ENCODE measurements at places on chromosomes 7 and 10.

- no peak for DNase-seq
These were observed 32.7 kb downstream of the CYP17A1 start for GRCh38 chr10:102804382-102805055.

DNA sequence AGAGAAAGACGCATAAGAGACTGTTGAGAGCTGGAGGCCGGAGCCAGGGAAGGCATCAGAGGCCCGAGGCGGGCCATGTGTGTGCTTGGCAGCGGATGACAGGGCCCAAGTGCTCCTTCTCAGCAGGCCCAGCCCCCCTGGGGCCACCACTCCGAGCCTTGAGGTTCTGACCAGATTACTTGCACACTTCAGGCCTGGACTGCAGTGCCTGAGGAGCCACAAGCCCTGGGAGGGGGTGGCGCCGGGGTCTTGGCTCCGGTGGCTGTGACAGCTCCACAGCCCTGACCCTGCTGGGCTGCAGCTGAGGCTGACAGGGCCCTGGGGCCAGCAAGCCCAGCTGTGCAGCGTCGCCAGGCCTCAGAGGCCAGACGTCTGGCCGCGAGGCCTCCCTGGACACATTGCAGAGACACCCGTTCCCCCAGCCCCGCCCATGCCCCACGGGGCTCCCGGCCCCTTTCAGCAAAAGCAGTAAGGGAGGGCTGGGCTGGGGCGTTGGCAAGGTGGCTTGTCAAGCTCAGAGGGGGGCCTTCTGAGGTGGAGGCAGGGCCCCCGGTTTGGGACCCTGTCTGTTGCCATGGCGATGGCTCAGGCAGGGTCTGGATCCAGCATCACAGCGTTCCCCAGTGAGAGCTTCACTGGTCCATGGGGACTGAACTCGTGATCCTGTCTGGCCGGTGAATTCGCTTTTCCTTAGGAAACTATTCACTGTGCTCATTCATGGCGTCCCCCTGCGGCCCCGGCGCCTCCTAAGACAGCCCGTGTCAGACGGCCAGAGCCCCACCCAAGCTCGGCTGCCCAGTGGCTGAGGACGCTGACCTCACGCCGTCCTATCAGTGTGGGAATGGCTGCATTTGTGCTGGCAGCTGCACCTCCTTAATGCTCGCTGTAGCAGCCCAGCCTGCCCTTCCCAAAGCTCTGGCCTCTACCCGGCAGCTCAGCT lies 5.7 kb downstream of the ELN start:
- no peak for DNase-seq

- no peak for DNase-seq
These were observed 144.8 kb downstream of the FANK1 start for GRCh38 chr10:126041117-126041516.

DNA sequence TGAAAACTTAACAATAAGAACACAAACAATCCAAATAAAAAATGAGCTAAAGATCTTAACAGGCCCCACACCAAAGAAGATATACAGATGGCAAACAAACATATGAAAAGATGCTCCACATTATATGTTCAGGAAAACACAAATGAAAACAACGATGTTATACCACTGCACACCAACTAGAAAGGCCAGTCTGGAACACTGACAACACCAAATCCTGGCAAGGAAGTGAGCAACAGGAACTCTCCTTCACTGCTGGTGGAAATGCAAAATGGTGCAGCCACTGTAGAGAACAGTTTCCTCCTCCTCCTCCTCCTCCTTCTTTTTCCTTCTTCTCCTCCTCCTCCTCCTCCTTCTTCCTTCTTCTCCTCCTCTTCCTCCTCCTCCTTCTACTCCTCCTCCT lies 12.2 kb upstream of the NCAPG2 start:
- no peak for DNase-seq

- no peak for DNase-seq
These were observed 184.7 kb upstream of the PCDH15 start for GRCh38 chr10:54985732-54986131.

DNA sequence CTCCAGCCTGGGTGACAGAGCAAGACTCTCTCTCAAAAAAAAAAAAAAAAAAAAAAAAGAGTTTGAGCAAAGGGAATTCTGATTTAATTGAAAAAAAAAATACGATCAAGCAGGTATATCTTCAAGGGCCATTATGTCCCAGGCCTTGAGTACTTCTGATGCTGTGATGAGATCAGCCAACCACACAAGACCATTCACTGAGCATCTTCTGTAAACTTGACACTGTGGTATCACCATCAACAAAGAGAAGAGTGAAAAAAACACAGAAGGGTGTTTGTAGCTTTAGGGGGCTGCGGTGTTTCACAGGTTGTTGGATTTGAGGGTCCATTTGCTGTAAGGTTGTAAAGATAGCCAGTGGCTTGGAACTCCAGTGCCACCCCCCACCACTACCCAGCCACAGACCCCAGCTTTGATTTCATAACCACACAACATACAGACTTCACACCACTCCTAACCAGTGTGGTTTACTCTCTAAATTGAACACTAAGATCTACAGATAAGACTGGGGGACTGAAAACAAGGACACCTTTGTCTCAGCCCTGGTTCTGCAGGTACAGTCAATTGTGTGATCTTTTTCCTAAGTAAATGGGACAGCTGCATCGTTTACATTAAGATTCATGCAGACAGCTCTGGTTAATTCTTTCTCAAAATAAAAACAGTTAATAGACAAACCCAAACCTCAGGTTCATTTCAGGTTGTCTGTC lies 66.4 kb downstream of the CDC123 start:
- DNase-seq, result no peak

DNA sequence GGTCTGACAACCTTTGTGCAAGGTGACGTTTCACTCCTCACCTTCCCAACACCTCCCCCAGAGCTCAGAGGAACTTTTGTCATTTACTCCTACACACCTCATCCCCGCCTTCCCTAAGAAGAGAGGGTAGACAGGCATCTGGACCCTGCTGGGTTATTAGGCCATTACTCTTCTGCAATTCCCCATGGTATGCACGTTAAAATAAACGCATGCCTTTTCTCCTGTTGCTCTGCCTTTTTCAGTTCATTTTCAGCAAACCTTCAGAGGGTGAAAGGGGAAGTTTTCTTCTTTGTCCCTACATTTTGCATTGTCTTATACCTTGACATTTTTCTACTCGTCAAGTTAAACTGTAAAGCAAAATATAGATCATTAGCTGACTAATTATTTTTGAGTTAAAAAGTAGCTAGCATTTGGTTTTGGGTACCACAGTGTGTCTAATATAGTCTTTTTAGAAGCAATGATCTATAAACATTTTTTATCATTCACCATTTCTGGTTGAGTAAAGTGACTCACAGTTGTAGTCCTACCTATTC lies 10.5 kb upstream of the EDRF1 start:
- no peak for DNase-seq

DNA sequence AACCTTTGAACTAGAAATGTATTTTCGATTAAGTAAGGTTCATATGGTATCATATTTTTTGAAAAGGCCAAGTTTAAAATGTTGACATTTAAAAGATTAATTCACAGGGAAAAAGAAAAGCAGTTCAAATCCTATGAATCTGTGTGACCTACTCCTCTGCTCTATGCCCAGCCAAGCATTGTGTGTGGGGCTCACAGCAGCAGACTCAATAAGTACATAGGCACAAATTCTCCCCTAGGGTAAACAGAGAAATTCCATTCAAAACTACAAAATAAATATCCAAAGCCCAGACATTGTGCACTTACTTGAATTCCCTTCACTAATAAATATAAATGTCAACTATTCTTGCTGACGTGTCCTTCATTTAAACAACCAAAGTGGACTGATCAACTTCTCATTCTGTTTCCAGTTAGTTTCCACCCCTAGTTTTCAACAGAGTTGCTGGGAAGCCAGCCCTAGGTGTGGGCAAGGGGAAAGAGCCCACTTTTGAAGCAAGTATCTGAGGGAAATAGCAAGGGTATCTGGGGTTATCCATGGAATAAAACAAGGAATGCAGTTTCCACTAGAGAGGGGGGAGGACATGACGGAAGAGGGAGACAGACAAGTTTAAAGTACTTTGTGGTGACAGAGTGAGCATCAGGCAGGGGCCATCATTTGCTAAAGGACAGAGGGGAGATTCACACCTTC lies 533.3 kb downstream of the SORCS1 start:
- no peak for DNase-seq

- no peak for DNase-seq
These were observed 526.9 kb downstream of the KCNMA1 start for GRCh38 chr10:77110757-77111156.

GRCh38 chr7:108845951-108846350 lies 276.3 kb downstream of the DNAJB9 start:
- no peak for DNase-seq

DNA sequence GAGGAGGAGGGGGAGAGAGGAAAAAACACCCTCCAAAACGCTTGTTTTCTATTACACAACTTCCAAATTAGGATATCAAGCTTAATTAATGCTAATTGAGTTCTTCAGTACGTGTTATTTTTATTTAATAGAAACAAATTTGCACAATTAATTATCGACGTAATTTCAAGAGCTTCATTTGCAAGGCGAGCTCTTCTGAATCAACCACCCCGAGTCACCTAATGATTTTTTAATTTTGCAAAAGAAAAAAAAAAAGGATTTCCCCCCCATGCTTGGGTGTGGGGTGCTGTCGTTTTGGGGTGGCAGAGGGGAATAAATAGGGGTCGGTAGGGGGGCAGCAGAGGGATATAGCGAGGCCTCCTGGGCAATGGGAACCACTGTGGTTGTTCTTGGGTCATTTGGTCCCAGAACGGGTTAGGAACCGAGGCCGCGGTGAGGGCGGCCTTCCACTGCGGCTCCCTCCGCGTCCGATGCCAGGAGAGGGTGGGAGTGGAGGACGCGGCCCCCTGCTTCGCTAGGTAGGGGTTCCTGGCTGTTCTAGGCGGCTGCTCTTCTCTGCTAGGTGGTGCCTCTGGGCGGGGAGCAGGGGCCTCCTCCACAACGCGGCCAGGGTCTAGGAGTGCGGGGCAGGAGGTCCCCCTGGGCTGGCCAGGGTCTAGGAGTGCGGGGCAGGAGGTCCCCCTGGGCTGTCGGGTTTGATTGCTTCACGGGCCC lies 7.3 kb downstream of the UNCX start:
- no peak for DNase-seq

- no peak for DNase-seq
These were observed 113.8 kb upstream of the ITGB1 start for GRCh38 chr10:33071857-33072256.

- no peak for DNase-seq
These were observed 36.4 kb downstream of the CNPY1 start for GRCh38 chr7:155509725-155510551.

DNA sequence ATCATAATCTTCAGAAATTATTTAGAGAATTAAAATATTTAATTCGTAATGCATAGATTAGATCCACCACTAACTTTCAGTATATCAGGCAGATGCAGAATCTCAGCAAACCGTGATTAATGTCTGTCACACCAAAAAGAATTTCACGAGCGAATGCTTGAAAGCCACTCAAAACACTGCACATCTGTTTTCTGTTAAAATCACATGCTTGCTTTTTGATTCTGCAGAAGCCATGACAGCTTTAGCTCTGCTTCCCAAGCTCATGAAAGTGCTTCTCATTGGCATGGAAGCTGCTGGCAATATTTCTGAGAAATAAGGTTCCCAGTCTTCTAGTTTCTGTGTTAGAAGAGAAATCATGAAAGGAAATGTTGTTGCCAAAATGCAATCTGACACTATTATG lies 837.8 kb upstream of the LRRN3 start:
- no peak for DNase-seq

Data from stimulated activated CD4-positive, alpha-beta T cell treated with anti-CD3 and anti-CD28 coated beads, Interleukin-12 subunit alpha, Interleukin-12 subunit beta, amount 100 ng/mL, for 24 hours (primary cell).